ENCODE measurements at places on chromosomes 4 and X.

GRCh38 chrX:38178396-38178795 is 42.3 kb downstream of the SRPX start:
- DNase-seq, result no peak

- DNase-seq, result no peak
These were observed 391.4 kb upstream of the DIPK2B start for GRCh38 chrX:45592101-45592500.

DNA sequence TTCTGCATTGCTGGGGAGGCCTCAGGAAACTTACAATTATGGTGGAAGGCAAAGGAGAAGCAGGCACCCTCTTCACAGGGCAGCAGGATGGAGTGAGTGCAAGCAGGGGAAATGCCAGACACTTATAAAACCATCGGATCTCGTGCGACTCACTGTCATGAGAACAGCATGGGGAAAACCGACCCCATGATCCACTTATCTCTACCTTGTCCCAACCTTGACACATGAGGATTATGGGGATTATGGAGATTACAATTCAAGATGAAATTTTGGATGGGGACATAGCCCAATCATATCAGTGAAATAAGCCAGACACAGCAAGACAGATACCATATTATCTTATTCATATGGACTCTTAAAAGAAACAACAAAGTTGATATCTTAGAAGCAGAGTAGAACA is 134.9 kb downstream of the C4orf33 start:
- DNase-seq, result no peak

DNA sequence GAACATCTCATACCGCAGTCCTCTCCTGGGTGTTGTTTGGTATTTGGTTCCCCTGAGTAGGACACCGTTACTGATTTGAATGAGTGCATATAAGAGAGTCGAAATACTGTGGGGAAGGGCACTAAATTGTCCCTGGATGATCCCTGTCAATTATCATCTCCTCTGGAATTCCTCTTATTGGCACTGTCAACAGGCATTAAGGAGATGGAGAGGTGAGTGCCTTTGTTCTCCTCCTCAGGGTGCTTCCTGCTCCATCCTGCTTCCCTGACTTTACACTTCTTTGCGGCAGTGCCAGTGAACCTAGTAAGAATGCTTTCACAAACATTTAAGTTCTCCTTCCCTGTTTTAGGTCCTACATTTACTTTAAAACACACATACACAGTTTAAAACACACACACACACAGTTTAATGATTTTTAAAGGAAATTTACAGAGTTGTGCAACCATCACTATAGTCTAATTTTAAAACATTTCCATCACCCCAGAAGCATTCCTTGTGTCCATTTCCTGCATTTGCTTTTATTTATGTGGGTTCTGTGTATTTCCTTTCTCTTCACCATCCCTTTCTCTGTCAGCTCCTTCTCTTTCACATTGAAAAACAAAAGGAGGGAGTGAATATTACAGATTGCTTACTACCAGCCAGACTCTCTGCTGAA is 20.9 kb upstream of the ZRSR2 start:
- DNase-seq, result no peak

DNA sequence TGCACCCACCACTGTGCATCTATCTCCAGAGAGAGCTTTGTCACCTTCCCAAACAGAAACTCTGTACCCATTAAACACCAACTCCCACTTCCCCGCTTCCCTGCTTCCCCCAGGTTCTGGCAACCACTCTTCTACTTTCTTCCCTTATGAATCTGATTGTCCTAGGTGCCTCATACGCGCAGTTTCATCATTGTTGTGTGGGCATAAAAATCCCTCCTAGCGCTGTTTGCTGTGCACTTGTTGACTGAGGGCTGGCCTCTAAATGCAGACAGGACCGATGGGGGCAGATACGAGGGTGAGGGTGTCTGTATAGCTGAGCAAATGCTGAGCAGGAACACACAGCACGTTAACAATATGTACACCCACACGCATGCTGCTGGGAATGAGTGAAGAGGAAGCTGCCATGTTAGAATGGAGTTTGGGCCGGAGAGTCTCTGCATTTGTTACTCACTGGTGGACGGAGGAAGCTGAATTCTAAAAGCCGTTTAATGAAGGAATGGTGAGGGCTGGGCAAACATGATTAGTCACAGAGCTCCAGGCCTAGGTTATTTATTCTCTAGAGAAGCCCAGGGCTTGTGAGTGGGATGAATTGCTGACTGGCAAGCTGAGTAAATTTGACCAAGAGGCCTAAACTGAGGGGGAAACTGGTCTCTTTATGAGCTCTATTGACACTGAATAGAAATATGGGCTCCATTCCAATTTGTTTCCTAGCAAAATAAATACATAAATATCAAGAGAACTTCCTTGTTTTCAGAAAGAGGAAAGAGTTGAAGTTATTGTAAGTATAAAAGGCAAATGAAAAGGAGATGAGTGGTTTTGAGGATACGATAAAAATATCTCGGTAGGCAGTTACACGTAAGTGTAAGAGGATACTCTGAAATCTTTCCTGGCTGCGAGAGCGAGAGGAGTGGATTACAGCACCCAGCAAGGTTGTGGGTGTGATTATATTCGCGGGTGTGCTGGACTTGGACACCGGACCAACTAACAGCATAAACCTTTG is 95.9 kb upstream of the RPS6KA3 start:
- DNase-seq, result peak; percentile 89

GRCh38 chr4:67550857-67551256 is 5.6 kb upstream of the CENPC start:
- DNase-seq, result no peak

DNA sequence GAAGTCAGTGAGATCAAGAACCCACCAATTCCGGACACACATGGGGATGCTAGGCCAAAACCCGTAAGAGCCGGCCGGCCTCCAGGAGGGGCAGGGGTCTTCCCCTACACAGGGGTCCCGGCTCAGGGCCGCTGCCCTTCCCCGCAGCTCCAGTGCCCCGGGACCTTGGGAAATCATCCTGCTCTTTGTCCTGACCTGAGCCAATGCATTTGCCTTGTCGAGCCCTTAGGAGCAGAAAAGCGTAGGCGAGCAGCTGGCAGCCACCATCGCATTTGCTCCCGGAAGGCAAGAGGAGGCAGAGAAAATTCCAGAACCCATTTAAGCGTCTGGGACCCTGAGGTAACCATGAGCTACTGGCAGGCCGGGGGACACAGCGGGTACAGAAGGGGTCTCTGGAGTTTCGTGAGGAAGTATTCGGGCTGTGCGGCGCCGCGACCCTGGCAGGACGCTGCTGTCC is 7.4 kb upstream of the TNIP2 start:
- no peak for DNase-seq

DNA sequence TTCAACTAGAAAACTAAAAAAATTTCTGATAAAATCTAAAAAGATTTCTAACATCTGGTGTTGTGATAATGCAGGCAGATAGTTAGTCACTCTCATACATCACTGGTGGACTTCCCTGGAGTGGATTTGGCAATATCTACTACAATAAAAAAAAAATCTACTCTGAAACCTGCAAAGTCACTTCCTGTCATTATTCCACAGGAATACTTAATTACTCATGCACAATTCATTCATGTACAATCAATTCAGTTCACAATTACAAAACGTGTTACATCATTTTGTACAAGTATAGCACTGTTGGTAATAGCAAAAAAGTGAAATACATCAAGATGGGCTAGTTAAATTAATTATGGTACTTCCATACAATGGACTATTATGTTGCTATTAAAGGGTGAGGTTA is 16.5 kb upstream of the RHOH start:
- peak; percentile 25 for DNase-seq

GRCh38 chr4:76896614-76897535 is 1.1 kb downstream of the SOWAHB start:
- DNase-seq, result peak; percentile 84

DNA sequence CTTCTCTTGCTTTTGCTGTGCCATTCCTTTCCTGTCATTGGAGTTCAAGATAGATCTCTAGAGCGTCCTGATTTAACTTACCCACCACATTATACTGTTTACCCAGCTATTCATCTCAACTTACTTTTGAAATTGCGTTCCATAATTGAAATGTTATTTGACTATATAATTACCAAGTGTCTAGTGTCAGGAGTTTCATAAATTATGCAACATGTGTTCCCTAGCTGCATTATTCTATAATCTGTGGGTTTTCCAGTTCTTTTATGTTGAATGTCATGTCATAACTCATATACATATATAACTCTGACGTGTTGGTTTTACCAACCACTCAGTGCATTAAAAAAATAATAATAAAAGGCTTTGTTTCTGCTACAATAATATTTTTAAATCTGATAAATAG is 285.9 kb upstream of the ARSJ start:
- DNase-seq, result no peak

GRCh38 chr4:97396605-97397004 is 746.7 kb downstream of the STPG2 start:
- no peak for DNase-seq

DNA sequence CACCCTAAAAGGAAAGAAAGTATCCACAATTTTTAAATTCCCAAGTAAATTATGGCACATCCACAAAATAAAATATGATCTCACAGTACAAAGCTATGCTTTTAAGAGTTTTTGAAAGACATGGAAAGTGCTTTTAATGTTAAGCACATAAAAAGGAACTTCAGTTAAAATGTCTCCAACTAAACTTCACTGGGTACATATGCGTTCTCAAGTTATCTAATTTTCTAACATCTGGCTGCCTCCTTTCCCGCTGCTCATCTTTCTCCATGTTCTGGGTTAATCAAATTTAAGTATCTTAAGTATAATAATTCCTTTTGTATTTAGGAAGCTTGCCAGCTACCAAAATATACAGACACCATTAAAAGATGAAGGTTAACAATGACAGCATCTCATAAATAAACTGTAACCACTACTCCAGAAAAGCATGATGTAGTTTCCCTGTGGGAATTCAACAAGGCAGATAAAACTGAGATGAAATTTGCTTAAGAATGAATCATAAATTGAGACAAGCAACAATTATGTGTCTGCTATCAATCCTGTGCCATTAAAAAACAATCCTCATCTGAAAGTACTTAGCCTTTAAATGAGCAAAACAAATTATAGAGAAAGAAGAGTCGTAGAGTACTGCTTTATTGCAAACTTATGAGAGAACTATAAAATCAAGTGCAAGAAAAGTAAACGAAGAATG is 25.1 kb downstream of the PRSS12 start:
- DNase-seq, result no peak

- DNase-seq, result no peak
These were observed 176.9 kb upstream of the ARHGAP24 start for GRCh38 chr4:85298037-85298436.

DNA sequence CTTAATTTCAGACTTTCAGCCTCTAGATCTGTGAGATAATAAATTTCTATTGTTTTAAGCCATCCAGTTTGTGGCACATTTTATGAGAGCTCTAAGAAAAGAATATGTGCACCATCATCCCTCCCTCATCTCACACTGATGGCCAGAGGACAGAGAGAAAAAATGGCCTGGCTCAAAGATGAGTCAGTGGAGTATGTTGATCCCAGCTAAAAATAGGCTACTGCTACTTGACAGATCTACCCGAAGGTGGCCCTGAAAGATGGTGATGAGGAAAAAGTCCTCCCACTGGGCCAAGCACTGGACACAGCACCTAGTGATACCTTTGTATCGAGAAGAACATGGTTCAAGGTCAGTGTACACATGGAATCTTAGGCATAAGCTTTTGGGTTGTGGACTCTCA is 38.2 kb upstream of the DCTD start:
- DNase-seq, result no peak

- no peak for DNase-seq
These were observed 32.2 kb downstream of the CCNI start for GRCh38 chr4:77043507-77044136.

- DNase-seq, result no peak
These were observed 2.1 kb downstream of the HSD17B11 start for GRCh38 chr4:87388901-87389300.

DNA sequence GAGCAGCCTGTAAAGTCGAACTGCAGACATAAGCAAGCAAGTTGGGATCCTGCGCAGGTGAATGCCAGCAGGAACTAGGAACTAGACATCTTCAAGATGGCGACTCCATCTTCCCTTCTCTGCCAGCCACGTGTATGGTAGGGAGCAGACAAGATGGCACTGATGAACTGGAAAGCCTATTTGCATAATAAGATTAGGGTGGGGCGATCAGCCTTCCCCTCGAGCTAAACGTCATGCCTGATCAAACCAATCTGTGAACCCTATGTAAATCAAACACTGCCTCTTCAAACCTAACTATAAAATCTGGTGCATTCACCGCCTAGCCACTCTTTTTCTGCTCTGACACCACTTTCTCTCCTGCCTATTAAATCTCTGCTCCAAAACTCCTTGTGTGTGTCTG is 28.1 kb upstream of the LGI2 start:
- peak; percentile 23 for DNase-seq

GRCh38 chr4:48635980-48636379 is 144.1 kb downstream of the FRYL start:
- DNase-seq, result no peak

DNA sequence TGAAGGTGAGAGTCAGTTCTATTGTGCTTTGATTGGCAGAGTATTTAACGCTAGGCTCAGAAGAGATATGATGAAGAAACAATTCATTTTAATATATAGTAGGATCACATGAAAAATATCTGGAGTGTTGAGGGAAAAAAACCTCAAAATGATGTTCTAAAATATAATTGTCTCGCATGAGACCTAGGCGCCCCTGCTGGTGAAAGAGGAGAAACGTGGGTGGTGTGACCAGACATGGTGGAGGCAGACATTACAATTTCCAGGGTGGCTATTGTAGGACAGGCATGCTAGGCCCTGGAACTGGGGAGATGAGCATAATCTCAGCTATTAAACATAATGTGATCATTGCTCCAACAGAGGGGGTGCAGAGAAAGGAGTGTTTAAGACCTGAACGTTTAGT is 210.0 kb downstream of the HS3ST1 start:
- DNase-seq, result peak; percentile 80

DNA sequence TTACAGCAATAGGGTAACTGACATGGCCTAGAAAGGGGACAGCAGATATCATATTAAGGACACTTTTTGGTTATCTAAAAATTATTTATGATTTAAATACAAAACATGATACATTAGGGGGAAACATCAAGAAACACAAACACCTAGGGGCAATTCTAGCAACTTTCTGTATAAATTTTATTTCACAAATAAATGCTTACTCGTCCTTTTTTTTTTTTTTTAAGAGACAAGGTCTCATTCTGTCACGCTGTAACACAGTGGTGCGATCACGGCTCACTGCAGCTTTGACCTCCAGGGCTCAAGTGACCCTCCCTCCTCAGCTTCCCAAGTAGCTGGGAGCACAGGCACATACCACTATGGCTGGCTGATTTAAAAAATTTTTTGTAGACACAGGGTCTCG is 151.8 kb upstream of the BCOR start:
- DNase-seq, result no peak

GRCh38 chrX:137051978-137052642 is 18.3 kb upstream of the GPR101 start:
- DNase-seq, result peak; percentile 78

DNA sequence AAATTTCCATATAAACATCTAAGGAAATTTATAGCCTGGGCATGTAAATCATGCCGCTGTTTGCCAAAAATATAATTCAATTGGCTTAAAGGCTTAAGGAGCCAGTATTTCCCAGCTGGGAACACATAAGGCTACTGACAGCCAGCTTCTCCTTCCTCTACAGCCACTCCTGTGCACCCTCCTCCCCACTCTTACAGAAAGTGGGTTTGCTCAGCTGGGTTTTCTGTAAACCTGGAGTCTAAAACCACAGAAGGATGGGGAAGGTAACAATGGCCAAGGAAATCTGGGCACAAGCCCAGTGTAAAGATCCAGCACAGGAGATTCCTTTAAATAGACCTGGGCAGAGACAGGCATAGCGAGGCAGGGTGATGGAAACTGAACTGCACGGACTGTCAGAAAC is 18.5 kb downstream of the ACSL1 start:
- DNase-seq, result no peak
